Cardiac fibroblast (primary cell): ENCODE measurements at places on chromosomes 6 and 20.
A peak's percentile ranks its signal among the peaks of the same experiment; 100 is the strongest.

DNA sequence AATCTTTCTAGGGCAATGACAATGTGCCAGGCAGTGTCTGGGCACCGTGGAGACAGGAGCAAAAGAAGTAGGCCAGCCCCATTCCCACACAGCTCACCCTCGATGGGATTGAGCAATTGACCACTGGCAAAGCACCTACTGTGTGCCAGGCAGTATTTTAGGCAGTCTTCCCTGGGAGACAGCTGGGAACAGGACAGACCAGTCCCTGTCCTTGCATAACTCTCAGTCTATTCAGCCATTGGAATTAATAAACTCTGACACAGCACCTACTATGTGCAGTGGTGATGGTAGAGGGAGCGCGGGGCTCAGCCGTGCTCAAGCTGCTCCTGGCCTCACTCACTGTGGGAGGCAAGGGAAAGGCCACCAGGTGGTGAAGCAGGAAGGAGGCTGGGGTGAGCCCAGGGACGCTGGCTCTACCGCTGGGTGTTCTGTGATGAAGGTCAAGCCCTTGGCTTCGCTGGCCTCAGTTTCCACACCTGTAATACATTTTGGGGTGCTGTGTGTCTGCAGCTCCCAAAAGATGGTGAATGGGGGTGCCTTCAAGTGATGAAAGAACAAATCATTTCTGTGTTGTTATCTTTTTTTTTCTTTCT, 122.3 kb upstream of the PMEPA1 start:
- no peak for DNase-seq

GRCh38 chr6:4159491-4159890, 24.1 kb upstream of the ECI2 start:
- no peak for DNase-seq

DNA sequence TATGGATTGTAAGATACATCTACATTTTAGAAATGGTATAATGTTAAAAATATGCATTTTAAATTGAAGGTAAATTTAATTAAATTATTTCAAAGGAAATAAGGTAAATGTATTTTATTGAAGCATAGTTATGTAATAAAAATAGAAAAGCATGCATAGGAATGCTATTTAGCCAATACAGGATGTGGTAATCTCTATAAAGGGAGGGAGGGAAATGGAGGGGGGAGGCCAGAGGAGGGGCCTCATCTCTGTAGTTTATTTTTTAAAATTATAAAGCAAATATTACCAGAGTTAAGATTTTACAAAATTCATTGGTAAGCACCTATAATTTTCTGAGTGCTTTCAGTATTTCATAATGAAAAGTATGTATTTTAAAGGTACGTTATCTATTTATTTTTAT, 27.2 kb downstream of the SLC16A10 start:
- peak; percentile 5 for DNase-seq

- no peak for DNase-seq
Observed at GRCh38 chr6:14126191-14126590, 8.6 kb downstream of the CD83 start.
